Activated T-cell treated with anti-CD3 and anti-CD28 coated beads for 24 hours (primary cell): ENCODE measurements at places on chromosomes 1 and 21.
A peak's percentile ranks its signal among the peaks of the same experiment; 100 is the strongest.

GRCh38 chr1:181350131-181350530 is 133.2 kb upstream of the CACNA1E start:
- DNase-seq: no peak

DNA sequence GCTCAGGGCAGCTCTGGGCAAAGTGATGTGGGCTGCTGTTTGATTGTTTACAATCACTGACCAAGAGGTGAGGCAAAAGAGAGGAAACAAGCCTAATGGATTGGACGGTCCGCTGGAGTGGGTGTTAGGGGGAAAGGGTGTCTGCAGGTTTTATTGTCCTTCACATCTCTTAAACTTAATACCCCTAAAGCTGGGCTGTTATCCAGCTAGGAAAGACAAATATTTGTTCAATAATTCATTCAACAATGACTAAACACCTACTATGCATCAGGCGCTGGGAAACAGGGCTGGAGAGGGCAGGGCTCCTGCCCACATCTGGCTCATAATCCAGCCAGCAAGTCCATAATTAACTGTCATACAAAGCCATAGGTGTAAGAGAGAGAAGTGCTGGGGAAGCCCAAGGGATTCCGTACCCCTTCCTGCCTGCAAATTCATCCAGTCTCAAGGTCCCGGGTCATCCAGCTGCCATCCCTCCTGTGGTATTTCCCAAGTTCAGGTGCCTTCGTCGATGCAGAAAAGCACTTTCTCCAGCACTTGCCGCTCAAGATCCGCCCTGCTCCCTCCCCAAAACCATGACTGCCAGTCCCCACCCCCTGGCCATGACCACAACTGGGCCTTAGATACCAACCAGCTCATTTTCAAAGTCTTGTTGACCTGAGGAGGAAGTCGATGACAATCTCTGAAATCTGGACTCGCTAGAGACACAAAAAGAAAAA is 10.7 kb downstream of the TMEM63A start:
- DNase-seq: no peak

- no peak for DNase-seq
These were observed 130.2 kb downstream of the CAPN8 start for GRCh38 chr1:223535319-223535718.

GRCh38 chr1:248815407-248816034 is 10.2 kb downstream of the SH3BP5L start:
- DNase-seq: no peak

DNA sequence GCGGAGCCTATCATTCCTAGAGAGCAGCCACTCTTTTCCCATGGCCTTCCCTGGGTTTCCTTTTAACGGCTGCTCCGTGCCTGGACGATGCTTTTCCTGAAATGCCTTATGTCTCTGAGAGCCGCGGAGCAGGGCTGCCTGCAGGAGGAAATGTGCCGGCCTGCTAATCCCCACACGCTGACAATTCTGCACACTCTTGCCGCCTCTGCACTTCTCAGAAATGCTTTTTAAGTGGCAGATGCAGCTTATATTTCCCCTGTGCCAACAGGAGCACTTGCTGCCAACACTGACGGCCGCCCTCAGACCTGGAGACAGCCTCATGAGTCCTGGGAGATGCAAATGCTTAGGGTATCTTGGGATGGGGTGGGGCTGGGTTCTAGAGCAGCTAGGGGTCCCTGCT is 253.2 kb downstream of the GRIK3 start:
- no peak for DNase-seq

GRCh38 chr1:32336963-32337675 is 1.1 kb upstream of the MARCKSL1 start:
- DNase-seq: peak; percentile 39

GRCh38 chr1:164569241-164569640 is 10.3 kb downstream of the PBX1 start:
- DNase-seq: no peak

- DNase-seq: no peak
These were observed 130.6 kb upstream of the BRINP3 start for GRCh38 chr1:190608282-190608681.

DNA sequence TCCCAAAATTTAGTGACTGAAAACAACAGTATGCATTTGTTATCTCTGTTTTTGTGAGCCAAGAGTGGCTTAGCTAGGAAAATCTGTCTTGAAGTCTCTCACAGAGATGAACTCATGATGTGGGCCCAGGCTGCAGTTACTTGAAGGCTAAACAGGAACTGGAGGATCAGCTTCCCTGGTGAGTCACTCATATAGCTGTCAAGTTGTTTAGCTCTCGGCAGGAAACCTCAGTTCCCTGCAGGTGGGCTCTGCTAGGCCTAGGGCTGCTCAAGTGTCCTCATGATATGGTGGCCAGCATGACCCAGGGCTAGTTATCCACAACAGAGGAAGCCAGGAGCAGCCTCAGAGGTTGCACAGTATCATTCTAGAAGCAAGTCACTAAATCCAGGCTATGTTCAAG is 30.2 kb upstream of the DDX59 start:
- no peak for DNase-seq

GRCh38 chr1:152141971-152142584 is 16.9 kb downstream of the RPTN start:
- no peak for DNase-seq

DNA sequence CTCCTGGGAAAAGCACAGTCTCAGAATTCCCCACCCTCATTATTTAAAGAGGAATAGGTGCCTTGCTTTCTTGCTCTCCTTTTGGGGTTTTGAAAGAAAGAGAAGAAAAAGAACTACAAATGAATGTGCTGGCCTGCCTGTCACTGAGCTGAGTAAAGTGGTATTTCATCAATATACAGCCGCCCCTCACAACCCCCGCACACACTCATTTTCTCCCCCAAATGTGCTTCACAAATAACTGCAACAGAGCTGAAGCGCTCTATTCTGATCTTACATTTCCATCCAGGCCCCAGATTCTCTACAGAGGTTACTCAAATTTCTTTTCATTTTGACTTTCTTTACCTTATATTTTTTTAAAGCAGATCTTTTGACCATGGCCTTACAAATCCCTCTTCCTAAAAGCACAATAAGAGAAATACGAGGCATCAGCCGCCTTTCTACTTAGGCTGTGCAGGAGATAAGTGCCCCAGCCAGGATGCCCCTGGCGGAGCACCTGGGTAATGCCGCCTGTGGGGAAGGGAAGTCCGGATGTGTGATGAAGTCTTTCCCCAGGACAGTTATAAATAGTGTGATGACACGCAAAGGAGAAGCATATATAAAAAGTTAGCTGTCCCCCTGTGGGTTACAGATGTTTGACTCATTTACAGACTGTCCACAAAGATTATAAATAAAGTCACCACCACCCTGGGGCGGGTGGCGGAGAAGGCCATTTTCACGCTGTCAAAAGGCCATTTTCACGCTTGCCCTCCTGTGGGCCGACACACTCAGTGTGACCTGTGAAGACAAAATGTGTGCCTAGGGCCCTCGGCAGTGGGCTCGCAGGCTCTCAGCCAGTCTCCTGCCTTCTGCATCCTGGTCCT is 6.5 kb downstream of the KCNN3 start:
- DNase-seq: no peak

DNA sequence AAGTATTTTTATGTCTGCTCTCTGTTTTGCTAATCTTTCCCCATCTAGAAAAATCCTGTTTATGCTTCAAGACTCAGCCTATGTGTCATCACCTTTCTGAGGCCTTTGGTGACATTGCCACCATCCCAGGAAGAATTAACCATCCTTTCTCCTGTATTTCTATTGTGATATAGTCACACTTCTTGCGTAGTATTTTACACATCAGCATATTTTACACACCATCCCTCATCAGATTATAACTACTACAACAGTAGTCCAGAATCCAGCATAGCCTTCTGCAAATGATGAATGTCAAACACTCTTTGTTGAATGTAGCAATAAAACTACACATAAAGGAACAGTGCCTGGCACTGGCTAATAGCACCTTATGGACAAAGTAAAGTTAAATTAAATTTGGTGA is 275.3 kb upstream of the C1orf87 start:
- no peak for DNase-seq

GRCh38 chr1:17665054-17665453 is 90.1 kb upstream of the ACTL8 start:
- no peak for DNase-seq

DNA sequence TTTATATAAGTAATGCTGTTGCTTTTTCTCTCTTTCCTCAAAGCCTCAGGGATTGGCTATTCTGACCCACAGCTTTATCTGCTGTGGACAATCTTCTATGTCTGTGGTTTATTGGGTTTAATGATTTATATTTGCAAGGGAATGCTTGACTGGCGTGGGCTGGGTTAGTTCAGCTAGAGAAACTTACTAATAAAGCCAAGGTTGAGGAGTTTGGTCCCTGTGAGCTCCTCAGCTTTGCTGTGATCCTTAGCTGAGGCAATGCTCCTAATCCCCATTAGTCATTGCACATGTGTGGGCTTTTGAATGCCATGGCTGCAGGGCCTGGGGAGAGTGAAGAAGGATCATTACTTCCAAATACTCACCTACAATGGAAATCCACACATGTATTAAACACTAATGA is 179.3 kb downstream of the ZNF326 start:
- no peak for DNase-seq

DNA sequence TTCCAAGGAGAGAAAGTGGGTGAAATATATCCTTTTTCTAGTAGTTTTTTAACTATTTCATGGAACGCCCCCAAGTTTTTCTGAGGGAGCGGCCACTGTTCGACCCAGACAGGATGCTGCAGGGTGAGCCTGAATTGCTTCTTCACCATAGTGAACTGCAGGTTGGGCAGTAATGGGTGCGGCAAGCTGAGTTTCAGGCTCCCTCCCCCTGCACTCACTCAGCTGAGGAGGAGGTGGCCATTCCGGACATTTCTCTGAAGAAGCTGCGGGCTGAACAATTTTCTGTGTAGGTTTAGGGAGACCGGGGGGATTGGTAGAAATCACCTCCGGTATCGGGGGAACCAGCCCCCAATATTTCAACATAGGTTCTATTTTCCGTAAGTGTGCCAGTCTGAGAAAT is 8.2 kb downstream of the DAP3 start:
- no peak for DNase-seq

- no peak for DNase-seq
These were observed 63.2 kb upstream of the GNG4 start for GRCh38 chr1:235712812-235713211.

DNA sequence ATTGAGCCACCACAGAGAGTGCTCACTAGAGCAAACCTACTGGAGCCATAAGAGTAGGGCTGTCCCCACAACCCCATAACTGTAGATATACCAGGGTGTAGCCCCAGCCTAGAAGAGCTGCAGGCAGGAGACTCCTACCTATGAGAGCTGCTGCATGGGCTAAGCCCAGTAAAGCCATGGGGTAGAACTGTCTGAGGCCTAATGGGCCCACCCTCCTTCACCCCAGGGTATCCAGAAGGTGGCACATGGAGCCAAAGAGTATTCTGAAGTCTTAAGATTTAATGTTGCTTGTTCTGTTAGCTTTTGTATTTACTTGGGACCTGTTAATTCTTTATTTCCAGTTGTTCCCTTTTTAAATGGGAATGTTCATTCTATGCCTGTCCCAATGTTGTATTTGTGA is 1193.7 kb upstream of the ADGRL2 start:
- DNase-seq: no peak

GRCh38 chr1:16677552-16678431 is 11.0 kb upstream of the RNU1-3 start:
- peak; percentile 55 for DNase-seq

- DNase-seq: no peak
These were observed 12.7 kb downstream of the COL6A2 start for GRCh38 chr21:46110499-46111192.

DNA sequence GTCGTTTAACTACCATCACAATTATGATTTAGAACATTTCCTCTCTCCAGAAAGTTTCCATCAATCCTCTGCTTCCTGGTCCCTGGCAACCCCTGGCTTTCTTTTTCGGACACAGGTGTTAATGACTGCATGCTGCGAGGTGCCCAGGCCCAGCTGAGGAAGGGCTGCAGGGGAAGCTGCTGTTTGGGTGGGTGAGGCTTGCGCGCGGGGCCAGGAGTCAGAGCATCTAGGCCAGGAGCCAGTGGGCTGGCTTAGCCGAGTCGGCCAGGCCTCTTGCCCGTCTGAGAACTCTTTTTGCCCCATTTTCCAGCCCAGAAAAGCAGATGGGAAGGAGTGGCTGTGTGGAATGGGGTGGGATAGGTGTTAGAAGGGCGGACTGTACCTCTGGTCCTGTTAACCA is 51.5 kb downstream of the NAV1 start:
- no peak for DNase-seq

GRCh38 chr21:32257962-32258785 is 20.7 kb downstream of the MIS18A start:
- peak; percentile 24 for DNase-seq

GRCh38 chr1:104746994-104747393 is 997.3 kb downstream of the AMY1C start:
- DNase-seq: no peak

DNA sequence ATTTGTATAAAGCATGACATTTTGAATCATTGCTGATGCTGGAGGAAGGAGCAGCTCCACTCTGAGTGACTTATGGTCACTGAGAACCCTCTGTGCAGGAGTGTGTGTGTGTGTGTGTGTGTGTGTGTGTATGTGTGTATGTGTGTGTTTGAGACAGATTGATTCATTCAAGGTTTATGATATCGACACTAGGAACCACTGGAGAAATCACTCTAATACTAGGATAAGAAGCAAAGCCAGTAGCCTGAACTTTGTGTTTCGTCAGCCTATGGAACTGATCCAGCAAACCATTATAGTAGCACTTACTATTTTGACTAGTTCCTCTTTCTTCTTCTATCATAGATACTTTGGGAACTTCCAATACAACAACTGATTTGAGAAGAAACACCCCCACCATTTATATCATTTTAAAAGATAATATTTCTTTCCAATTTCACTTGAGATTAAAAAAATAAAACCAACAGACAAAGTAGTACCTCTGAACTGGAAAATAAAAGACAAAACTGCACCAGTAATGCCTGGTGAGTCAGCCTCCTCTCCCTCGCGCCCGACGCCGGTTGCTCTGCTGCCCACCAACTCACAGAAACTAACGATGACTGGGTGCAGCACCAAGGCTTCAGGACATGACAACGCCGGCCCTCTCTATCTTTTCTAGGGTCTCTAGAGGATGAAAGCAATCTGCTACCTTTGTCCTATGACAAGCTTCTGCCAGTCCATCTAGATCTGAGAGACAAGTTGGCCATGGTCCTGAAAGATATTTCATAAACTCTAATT is 20.9 kb downstream of the SLAMF1 start:
- peak; percentile 60 for DNase-seq

DNA sequence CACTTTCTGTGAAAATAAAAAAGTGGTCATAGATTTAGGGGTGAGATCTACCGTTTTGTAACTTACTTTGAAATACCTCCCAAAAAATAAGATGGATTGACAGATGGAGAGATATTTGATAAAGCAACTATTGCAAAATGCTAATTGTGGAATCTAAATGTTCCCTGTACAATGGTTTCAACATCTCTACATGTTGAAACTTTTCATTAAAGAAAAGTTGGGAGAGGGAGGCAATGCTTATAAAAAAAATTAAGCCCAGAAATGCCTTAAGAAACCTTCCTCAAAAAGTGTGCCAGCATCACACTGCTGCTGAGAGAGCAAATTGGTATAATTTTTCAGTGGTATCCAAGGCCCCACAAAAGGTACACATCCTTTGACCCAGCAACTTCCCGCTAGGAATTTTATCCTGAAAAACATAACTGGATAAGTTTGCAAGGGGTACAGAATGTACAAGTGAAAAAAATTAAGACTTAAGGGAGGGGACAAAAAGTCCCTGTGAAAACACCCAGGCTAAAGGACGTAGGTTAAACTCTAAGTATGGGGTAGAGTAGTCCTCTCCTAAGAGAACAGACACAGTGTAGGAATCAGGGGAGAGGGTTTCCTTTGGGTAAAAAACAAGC is 84.3 kb downstream of the TGFBR3 start:
- no peak for DNase-seq
